Esophagus squamous epithelium (tissue), 5 donors: ENCODE measurements at places on chromosomes 1 and 21.

DNA sequence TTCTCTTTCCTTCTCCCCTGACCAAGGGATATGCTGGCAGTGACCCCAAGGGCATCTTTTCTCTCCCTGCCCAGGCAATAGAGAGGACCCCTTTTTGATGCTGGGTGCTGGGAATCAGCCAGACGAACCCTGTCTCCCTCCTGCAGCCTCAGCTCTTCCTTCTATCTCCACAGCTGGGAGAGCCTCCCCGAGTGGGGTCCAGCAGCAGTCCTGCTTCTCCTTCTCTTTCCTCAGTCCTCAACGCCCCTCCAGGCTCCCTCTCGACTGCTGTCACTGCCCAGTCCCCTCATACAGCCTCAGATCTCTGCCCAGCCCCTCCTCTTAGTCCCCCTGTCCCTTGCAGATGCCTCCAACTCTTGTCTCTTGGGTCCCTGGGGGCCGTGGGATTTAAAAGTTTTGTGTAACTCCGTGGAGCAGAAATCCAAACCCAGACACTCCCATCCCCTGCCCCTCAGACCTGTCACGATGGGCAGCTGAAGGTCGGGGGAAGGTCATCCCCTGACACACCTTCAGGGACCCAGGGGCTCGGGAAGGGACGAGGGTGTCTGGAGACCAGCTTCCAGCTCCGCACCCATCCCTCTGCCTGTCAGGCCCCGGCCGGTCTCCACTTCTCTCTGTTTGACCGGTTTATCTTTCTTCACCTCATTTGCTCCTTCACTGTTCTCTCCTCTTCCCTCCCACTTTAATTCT, 5.8 kb upstream of the ETV3L start:
- DNase-seq = no peak

- DNase-seq = no peak
Measured at GRCh38 chr1:202061055-202061454, 50.7 kb downstream of the ELF3 start.

DNA sequence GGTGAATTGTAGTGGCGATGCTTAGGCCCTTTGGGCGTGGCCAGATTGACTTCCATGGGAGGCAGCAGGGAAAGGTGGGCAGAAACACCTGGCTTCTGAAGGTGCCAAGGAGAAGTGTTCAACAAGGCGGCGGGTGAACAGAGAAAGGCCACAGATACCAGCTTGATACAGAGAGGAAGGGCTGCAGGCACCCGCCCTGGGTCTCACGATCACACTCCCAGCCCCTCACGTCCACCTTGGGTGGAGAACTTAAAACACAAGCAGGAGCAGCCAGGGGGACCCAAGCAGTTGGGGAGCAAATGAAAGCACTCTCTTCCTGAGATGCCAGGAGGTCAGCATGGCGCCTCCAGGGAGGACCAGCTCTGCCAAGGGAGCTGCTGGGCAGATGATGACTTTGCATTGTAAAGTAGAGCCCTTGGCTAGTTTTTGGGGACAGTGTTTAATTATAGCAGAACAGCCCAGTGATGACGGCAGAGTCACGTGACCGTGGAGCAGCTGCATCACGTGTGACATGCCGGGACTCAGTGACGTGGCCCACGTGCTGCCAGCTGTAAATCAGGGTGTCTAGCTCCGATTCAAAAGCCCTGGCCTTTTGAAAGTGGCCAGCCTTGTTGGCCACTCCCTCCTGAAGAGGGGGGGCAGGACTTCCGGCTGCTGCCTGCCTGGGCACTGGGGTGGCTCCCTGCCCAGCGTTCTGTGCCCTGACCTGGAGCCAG, 19.0 kb downstream of the SLC37A1 start:
- DNase-seq = no peak

GRCh38 chr1:43565600-43566360, 35.1 kb downstream of the PTPRF start:
- DNase-seq = no peak

GRCh38 chr21:17828223-17828622, 9.1 kb upstream of the C21orf91 start:
- DNase-seq = no peak

DNA sequence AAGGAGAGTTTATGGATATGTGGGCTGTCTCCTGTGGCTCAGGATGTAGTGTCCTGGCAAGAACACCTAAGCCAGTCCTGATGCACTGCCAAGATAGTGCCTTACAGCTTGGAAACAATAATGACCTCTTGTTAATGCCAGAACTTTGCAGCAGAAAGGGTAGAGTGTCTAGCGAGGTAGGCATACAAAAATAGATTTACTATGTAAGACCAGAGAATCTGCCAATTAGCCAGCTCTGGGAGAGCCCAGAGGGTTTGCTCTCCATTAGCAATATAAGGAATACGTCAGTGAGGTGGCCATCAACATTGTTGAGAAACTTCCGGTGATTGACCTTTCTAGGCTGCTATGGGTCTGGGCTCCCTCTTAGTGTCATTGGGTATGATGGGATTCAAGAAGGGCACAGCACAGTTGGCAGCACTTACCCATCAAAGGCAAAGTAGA, 178.5 kb upstream of the GALNT2 start:
- DNase-seq = no peak

DNA sequence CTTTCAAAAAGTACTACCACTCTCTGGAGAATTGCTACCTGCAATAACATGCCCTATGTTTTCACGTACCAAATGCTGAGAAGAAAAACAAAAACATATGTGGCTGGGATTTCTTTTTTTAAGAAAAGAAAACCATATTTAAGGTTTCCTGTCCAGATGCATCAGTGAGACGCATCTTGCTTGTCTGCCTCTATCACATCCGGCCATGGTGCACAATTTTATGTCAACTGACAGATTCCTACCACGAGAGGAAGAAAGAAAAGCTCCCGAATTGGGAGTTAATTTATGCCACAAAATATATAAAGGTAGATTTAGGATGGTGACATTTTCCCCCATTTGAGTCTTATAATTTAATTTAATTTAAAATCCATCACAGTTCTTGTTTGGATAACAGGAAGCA, 62.3 kb upstream of the COL24A1 start:
- no peak for DNase-seq

DNA sequence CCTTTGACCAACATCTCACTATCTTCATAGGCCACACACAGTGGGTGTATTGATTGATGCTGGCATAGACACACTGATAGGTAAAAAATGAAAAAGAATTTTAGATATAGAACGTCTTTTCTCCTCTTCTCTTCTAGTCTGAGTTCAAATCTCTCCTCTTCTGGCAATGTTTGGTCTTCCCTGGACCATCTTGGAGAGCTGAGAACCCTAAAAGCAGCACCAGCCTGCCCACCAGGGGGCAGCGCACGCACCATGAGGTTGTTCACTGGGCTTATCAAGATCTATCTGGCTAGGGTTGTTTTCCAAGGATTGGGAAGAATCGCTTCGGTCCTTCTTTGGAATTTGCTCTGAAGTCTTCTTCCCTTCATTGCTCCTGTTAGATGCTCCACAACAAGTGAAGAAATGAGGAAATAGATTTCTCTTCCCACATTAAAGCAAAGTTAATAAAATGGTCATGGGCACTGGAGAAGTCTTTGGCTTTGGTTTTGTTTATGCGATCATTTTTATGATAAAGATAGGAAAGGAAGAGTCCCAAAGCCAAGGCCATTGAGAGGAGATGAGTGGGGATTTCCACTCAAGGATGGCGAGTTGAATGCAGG, 104.0 kb upstream of the OLIG2 start:
- no peak for DNase-seq

GRCh38 chr1:225430301-225430700, 2.5 kb upstream of the LBR start:
- no peak for DNase-seq

GRCh38 chr1:4670265-4670664, 15.9 kb downstream of the AJAP1 start:
- no peak for DNase-seq
